Keratinocyte (primary cell): ENCODE measurements at places on chromosomes 2 and 18. TPM values are rescaled to one million over a fixed set of nuclear protein-coding genes. Genes with fewer than 3 reads are reported as not detected.
A peak's percentile ranks its signal among the peaks of the same experiment; 100 is the strongest.

DNA sequence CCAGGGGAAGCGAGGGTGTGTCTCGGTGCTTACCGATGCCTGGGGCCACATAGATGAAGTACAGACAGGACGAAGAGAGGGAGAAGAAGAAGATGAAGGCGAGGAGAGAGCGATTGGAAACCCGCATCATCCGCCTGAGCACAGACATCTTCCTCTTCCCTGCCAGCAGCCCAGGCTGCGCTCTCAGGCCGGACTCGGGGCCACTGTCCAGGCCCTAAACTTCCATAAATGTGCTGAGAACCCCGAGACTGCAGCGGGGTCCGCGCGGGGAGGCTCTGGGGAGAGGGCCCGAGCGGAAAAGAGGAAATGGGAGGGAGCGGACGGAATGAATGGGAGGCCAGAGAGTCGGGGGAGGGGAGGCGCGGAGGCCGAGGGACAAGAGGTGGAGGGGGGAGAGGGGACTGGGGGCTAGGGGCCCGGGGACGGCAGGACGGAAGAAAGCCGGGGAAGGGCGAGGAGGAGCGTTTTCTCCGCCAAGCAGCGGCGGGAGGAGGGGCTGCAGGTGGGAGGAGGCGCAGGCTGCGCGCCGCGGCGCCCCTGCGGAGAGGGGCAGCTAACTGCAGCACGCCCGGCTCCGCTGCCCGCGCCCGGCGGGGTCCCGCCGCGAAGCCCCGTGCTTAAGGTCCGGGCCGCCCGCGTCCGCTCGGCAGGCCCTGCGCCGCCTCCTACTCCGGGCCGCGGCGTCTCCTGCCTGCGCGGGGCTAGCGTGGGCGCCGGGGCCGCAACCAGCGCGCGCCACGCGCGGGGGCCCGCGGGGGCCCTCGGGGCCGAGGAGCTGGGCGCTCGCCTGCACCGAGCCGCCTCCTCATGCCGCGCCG, at the start of gene B4GALT6:
TSS of gene B4GALT6 (minus strand) at position 303 of the 818 bp plus-strand sequence. CDS start at position 148, 155 bp downstream.
- H3K27me3 ChIP-seq, result no peaks in the 10 kb centered on the region
- peak within 1 kb of the TSS; percentile 72 for H3K4me3 ChIP-seq
- no peak for DNase-seq
- H3K27ac ChIP-seq, result peak within 1 kb of the TSS; percentile 51
- H3K36me3 ChIP-seq, result no peaks in the 10 kb centered on the region
- H3K4me1 ChIP-seq, result peaks cover 43% of the 10 kb centered on the region

DNA sequence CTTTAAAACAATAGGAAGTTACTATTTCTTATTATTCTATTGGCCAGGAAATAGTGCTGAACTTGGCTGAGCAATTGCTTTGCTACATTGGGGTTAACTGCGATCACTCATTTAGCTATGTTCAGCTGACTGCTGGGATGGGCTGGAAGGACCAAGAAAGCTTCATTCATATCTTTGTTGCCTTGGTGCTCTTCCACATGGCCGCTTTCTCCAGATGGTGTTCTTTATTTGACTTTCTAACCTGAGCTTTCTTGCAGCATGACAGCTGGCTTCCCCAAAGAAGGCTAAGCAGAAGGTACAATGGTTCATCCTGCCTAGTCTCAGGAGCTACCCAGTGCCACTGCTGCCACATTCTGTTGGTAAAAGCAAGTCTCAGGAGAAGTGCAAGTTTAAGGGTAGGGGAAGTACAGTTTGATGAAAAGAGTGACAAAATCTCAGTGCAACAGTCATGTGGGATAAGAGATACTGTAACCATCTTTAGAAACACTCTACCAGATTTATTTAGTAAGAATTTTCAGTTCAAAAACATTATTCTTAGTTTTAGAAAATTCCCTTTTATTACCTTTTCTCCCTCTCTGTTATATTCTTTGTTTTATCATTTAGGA, 180.6 kb upstream of the RBMS1 start:
- no peak overlapping the region for H3K27ac ChIP-seq
- DNase-seq, result no peak
- no peaks in the 10 kb centered on the region for H3K27me3 ChIP-seq
- H3K36me3 ChIP-seq, result no peaks in the 10 kb centered on the region

The AGAP1 gene
- 12.6 to 13.7 TPM (median 13.5 TPM) in 3 replicates for polyA plus RNA-seq

The CCDC150 gene
- polyA plus RNA-seq, result 0.86 to 5.0 TPM (median 2.3 TPM) in 3 replicates

The GBX2 gene
- 0.13 to 0.69 TPM (median 0.17 TPM) in 3 replicates for polyA plus RNA-seq
